ENCODE measurements at places on chromosomes 12 and 14.
A peak's percentile ranks its signal among the peaks of the same experiment; 100 is the strongest.

GRCh38 chr12:54935235-54935951 is 49.2 kb downstream of the TESPA1 start:
- DNase-seq = peak; percentile 96

DNA sequence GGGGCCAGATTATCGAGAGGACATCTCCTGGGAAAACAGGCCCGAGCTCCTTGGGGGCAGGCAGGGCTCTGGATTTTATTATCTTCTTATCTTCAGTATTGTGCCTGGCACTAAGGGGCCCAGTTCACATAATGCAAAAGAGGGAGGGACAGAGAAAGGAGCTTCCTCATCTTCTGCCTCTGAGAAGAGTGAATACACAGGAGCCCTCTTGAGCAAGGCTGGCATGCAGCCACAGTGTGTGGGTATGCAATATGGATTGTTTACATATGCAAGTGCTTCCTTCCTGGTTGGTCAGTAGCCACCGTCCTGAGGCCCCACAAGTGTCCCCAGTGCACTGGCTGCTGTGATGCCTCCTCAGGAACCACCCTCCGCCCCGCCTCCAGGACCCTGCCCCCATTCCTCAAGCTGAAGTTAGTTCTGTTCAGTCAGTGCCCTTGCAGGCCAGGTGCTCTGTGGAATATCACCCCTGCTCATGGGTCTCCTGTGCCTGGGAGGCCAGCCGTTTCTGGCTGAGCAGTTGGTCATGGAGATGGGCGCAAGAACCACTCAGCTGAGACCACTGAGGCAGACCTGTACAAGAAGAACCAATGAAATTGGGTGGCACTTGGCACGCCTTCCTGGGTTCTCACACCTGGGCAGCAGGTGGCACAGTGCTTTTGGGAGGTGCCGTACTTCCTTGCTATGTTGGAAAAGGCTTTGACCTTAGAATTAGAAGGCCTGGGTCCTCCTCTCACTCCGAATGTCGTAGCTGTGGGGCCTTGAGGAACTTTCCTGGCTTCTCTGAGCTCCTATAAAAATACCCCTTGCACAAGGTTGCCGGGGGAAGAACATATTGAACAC is 35.1 kb upstream of the ACTN1 start:
- DNase-seq = no peak

DNA sequence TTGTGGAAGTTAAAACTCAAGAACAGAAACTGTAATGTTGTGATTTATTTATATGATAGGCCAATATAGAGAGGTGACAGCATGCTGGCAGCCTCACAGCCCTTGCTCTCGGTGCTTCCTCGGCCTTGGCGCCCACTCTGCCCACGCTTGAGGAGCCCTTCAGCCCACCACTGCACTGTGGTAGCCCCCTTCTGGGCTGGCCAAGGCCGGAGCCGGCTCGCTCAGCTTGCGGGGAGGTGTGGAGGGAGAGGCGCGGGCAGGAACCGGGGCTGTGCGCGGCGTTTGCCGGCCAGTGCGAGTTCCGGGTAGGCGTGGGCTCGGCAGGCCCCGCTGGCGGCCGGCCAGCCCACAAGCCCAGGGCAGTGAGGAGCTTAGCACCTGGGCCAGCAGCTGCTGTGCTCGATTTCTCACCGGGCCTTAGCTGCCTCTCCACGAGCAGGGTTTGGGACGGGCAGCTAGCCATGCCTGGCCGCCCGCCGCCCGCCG is 65.8 kb upstream of the SLC8A3 start:
- peak; percentile 14 for DNase-seq

DNA sequence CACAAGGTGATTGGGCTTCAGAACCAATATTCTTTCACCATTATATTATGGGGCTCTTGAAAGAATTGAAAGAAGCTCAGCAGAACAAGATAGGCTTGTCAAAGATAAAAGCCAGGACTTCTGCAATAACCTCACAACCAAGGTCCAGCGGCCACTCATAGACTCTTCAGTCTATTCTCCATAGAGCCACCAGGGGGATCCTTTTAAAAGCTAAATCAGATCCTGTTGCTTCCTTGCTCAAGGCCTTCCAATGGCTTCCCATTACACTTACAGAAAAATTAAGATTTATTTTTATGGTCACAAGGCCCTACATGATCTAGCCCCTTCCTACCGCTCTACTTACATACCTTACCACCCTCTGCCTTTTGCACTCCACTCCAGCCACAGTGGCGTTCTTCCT is 169.6 kb downstream of the C12orf42 start:
- no peak for DNase-seq

DNA sequence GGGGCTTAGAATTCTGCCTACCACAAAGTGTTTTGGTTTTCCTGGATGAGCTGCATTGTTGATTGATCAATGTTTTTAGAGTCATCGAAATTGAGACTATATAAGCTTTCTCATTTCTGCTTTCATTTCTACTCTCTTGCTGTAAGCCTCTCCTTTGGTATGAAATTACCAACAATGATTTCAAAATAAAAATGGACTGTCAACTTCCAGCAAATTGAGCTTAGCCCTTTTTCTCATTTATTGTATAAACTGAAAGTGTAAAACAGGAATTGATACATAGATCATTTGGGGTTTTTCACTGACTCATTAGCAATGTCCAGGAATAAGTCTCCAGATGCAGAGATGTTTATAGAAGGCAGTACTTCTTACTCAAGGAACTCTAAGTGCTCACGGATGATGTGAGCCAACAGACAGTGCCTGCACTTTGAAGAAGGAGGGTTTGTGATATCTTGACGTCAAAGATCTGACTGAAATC is 20.0 kb upstream of the PCNX1 start:
- DNase-seq = peak; percentile 80

- DNase-seq = peak; percentile 12
Measured at GRCh38 chr14:65434216-65434850, 21.8 kb downstream of the FUT8 start.

DNA sequence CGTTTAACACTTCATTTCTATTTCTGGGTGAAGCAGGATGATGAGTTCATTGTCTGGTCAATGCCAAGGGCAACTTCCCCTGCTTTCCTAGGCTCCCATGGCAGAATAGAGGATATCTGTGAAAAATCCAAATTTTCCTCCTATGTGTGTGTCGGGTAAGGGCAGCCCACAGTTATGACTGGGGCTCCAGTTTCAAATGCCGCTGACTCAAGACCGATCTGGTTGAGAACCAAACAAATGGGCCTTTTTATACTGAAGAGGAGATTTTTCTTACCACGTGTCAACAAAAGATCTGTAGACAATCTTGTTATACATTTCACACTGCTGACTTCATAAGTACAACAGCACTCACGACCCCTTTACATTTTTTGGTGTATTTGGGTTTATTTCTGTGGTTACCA is 120.8 kb downstream of the CHST11 start:
- peak; percentile 95 for DNase-seq
